Naive thymus-derived CD4-positive, alpha-beta T cell (primary cell): ENCODE measurements at places on chromosomes 6 and 20.

DNA sequence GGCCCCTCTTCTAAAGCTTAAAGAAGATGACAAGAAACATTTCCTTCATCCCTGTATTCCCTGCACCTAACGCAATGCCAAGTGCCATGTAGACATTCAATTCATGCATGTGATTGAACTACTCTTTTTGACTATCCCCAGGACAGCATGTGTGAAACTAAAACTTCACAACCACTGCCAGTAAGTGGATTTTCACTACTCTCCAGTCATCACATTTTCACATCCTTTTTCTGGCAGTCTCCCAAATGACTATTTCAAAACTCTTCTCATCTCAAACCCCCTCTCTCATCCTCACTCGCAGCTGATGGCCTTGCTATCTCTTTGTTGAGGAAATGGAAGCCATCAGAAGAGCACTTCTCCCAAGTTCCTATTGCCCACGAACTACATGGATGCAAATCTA, 122.6 kb downstream of the OPRM1 start:
- no peak for DNase-seq

DNA sequence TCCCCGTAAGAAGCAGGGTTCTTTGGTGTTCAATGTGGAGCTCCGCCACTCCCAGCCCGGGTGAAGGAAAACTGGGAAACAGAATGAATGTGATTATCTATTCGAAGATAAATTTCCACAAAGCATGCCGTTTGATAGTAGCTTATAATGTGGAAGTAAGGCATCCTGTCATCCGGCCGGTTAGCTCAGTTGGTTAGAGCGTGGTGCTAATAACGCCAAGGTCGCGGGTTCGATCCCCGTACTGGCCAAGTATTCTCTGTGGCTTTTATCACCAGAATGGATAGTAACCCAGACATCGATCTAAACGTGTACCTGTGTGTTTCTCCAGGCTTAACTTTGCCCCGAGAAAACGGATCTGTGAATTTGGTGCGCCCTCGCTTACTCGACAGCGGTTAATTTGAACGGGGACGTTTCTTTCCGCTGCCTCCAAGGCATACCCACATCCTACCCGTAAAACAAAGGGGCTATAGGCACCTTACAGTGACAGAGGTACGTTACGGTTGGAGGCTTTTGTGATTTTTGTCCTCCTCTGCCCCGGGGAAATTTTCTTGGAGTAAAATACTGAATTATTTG, 215.2 kb upstream of the ZNF184 start:
- DNase-seq = peak; percentile 92

GRCh38 chr6:138431256-138432062, 27.4 kb downstream of the HEBP2 start:
- no peak for DNase-seq

DNA sequence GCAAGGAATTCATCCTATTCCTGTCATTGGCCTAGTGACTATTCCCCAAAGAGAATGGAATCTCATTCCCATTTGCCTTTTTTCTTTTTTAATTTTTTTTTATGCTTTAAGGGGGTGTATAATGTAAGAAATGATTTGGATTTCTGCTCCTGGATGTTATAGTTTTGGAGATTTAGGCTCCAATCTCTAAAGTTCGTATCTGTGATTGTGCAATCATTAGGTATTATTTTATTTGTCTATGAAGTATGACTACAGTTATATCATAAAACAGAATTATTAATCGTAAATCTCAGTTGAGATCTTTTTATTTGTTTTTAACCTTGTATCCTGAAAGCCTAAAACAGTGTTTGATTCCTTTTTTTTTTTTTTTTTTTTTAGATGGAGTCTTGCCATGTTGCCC, 41.7 kb upstream of the EEF1A1 start:
- no peak for DNase-seq

GRCh38 chr6:24798740-24799540, at the start of gene ARMH2:
TSS of gene ARMH2 (minus strand) at chr6:24798917. CDS start at chr6:24798857, 60 bp downstream.
- DNase-seq = no peak

GRCh38 chr6:121647905-121648304, 212.5 kb downstream of the GJA1 start:
- no peak for DNase-seq

DNA sequence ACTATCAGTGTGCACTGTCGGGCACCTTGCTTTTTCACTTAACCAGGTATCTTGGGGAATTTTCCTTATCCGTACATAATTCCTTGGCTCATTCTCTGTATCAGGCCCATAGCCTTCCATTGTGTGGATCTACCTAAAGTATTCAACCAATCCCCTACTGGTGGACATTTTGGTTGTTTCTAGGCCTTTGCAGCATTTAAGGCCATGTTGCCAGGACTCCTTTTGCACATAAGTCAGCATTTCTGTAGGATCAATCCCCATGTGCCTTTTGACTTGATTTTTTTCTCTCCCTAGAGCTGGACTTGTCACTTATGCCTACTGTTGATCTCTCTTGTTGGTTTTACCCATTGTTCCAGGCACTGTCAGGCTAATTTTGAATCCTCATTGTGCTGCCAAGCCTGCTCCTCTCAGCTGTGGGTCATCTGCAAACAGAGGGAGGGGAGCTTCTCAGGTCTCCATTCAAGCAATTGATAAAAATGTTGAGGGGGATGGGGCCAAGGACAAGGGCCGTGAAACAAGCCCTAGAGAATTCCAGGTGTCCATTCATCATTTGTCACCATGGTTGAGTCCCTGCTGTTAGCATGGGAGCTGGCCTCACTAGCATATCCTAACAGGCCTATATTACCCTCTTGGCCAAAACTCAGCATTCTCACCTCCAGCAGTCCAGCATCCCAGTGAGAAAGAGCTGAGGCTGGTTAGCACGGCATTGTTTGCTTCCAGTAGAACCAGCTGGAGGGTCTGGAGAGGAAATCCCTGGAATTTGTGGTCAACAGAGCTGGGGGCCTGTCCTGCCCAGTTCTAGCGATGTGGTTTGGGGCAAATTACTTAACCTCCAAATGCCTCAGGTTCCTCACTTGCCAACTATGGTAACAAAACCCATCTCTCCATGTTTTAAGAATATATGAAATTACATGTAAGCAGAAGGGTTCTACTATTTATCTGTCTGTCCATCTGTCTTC, 178.4 kb downstream of the MRPL14 start:
- no peak for DNase-seq

DNA sequence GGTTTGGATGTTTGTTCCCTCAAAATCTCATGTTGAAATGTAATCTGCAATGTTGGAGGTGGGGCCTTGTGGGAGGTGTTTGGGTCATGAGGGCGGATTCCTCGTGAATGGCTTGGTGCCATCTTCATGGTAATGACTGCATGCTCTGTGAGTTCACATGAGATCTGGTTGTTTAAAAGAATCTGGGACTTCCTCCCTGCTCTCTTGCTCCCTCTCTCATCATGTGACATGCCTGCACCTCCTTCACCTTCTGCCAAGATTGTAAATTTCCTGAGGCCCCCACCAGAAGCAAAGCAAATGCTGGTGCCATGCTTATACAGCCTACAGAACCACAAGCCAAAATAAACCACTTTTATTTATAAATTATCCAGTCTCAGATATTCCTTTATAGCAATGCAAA, 250.3 kb upstream of the PLN start:
- DNase-seq = no peak

- peak; percentile 18 for DNase-seq
These were observed 1.1 kb downstream of the PTPRK start for GRCh38 chr6:128519132-128519930.

DNA sequence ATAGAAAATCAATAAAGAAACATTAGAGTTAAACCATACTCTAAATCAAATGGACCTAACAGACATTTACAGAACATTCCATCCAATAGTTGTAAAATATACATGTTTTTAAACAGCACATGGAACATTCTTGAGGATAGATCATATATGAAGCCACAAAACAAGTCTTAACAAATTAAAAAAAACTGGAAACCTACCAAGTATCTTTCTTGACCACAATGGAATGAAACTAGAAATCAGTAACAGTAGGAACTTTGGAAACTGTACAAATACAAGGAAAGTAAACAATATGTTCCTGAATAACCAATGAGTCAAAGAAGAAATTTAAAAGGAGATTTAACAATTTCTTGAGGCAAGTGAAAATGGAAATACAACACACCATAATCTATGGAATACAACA, 91.2 kb upstream of the GLP1R start:
- DNase-seq = no peak

- no peak for DNase-seq
These were observed 2.5 kb downstream of the GTF2H5 start for GRCh38 chr6:158170656-158171081.

GRCh38 chr6:53673162-53673727, 7.7 kb upstream of the KLHL31 start:
- no peak for DNase-seq

DNA sequence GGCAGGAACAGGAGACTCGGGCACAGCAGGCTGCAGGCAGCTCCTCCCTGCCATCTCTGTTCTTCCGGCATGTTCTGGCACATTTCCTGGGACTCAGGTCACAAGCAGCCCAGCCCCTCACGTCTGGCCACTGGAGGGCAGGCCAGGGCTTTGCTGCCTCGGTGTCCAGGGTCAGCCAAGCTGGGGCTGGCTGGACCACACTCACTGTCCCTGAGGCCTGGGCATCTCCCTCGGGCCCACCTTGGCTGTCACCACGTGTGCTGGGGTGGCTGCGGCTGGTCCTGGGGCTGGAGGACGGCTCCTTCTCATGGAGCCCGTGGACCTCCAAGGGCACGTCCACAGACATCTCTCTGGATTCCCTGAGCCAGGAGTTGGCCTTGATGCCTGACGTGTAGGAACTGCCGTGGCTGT, 18.5 kb downstream of the FRMD1 start:
- no peak for DNase-seq

DNA sequence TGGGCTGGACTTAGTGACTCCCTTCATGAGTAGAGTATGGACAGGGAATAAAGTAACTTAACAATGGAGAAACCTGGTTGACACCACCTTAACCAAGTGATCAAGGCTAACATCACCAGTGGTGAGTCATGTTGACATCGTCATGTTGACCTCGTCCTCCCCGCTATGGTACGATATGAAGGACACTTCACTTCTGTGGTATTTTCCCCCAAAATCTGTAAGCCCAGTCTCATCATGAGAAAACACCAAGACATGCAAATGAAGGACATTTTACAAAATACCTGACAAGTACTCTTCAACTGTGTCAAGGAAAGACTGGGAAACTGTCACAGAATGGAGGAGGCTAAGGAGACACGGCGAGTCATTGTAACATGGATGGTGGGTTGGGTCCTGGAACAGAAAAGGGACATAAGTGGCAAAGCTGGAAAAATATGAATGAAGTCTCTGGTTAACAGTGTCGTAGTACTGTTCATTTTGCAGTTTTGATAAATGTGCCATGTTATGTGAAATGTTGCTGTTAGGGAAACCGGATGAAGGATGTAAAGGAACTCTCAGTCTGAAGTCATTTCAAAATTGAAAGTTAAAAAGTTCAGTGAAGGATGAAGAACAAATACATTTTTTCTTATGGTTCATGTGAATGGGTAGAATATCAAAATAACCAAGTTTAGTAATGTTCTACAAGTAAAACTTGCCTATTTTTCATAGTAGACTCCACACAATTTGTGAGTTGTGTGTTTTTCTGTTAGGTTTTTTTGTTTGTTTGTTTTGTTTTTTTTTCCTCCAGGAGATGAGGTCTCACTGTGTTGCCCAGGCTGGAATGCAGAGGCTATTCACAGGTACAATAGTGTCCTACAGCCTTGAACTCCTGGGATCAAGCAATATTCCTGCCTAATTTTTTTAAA, 247.5 kb downstream of the TMEM242 start:
- no peak for DNase-seq

GRCh38 chr6:111997078-111997852, 56.6 kb upstream of the CCN6 start:
- DNase-seq = peak; percentile 60

GRCh38 chr6:36224918-36225461, 28.4 kb downstream of the BRPF3 start:
- no peak for DNase-seq

GRCh38 chr20:62624719-62625453, 17.4 kb upstream of the SLCO4A1 start:
- no peak for DNase-seq

DNA sequence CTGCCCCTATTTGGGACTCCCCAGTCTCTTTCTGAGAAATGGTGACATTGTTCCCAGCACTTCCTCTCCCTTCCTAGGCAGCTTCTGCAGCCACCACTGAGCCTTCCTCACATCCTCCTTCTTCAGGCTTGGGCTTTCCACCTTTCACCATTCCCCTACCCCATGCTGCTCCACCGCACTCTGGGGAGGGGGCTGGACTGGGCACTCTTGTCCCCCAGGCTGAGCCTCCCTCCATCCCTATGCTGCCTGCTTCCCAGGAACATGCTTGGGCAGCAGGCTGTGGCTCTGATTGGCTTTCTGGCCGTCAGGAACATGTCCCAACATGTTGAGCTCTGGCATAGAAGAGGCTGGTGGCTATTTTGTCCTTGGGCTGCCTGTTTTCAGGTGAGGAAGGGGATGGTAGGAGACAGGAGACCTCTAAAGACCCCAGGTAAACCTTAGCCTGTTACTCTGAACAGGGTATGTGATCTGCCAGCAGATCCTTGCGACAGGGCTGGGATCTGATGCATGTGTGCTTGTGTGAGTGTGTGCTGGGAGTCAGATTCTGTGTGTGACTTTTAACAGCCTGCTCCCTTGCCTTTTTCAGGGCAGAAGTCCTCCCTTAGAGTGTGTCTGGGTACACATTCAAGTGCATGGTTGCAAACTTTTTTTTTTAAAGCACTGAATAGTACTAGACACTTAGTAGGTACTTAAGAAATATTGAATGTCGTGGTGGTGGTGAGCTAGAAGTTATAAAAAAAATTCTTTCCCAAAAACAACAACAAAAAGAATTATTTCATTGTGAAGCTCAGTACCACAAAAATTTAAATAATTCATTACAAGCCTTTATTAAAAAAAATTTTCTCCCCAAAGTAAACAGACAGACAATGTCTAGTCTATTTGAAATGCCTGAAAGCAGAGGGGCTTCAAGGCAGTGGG, 2.1 kb upstream of the CDKN1A start:
- no peak for DNase-seq

DNA sequence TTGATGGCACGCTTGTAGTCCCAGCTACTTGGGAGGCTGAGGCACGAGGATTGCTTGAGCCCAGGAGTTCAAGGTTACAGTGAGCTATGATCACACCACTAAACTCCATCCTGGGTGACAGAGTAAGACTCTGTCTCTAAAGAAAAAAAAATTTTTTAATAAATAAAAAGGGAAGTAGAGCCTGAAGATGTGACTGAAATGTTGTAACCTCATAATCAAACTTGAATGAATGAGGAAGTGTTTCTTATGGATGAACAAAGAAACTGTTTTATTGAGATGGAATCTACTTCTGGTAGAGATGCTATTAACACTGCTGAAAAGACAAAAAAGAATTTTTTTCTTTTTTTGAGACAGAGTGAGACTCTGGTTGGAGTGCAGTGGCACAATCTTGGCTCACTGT, 6.7 kb downstream of the MAK start:
- DNase-seq = no peak

GRCh38 chr6:167569879-167570278, 245.0 kb downstream of the TTLL2 start:
- no peak for DNase-seq
